Lung microvascular endothelial cell (primary cell): ENCODE measurements at places on chromosomes 3 and 15. TPM values are rescaled to one million over a fixed set of nuclear protein-coding genes. Genes with fewer than 3 reads are reported as not detected.

DNA sequence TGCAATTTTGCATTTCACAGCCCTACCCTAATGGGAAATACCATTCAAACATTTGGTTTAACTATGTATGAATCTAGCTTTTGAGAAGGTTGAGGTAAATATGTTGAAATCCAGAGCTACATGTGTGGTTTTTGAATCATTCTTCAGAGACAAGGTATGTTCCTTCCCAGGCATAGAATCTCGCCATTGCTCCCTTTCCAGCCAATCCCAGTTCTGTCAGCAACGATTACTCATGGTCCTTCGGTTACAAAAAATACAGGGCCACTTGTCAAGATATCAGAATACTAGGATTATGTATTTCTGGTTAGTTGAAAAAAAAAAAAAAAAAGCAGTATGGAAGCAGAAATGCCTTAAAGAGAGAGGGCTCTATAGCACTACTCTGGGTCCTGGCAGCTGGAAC is 182.4 kb downstream of the RBMS3 start:
- DNase-seq: no peak

- no peak for DNase-seq
These were observed 23.8 kb downstream of the LYSMD4 start for GRCh38 chr15:99709243-99709986.

The LMOD3 gene
- total RNA-seq: not detected in 2 replicates

DNA sequence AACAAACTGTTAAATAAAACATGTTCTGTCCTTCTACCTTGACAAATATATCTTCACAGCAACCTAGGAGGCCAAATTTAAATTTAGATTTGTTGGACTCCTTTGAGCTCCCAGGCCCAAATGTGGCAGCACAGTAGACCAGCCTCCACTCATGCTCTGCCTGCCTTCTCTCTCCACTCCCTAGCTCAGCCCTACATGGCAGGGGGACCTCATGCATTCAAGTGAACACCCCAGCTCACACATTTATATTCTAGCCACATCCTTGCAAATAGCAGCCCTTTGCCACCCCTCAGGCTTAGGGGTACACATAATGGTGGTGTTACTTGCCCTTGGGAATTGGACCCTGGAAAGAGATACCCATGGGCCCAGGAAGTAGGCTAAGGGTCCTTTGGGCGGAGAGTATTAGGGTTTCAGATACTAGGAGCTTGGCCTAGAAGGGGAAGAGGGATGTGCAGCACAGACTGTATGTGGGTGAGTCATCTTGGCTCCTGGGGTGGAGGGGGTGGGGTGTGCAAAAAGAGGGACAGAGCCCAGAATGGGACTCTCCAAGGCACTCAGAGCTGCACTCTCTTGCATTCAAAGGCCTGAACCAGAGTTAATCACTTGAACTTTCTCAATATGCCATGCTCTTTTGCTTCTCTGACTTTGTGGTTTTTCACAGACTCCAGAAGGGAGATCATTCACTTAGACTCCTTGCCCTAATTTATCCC is 268.4 kb upstream of the ROPN1 start:
- peak; percentile 72 for DNase-seq

DNA sequence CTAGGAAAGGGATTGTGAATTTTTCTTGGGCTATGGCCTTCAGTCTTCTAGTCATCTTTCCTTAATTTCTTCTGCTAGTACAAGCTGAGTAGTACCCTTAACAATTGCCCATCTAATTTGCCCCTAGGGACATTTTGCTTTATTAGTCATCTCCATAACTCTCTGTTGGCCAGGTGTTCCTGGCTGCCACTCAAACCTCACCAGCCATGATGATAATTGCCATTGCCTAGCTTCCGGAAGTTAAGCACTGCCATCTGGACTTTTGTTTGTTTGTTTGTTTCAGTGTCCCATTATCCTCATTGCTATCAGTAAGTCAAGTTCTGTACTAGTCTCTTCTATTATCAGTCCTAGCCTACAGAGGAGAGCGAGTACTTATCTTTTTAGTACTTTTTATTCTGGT is 36.6 kb upstream of the UBL7 start:
- DNase-seq: no peak

DNA sequence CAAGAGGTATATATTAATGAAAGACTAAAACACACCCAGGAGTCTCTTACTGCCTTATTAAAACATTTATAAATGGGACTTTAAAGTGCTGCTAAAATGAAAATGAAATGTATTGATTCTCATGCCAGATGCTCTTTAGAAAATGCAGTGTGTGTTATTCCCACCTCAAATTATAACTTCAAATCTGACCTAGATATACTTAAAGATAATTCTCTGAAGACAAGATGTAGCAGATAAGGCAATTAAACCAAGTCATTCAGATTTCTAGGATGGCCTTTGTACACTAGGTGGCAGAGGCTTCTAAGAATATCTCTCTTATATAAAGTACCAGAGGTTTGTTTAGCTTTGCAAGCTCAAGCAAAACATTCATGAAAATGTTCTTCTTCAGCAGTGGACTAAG is 26.9 kb upstream of the GOLGA8B start:
- no peak for DNase-seq

- DNase-seq: peak; percentile 54
These were observed 15.2 kb downstream of the NRROS start for GRCh38 chr3:196654735-196655090.

GRCh38 chr3:172520301-172520831 is 2.9 kb downstream of the TNFSF10 start:
- peak; percentile 97 for DNase-seq

GRCh38 chr3:151584566-151584965 is 123.7 kb upstream of the IGSF10 start:
- DNase-seq: peak; percentile 38
